ENCODE measurements at places on chromosomes 7 and 10.

DNA sequence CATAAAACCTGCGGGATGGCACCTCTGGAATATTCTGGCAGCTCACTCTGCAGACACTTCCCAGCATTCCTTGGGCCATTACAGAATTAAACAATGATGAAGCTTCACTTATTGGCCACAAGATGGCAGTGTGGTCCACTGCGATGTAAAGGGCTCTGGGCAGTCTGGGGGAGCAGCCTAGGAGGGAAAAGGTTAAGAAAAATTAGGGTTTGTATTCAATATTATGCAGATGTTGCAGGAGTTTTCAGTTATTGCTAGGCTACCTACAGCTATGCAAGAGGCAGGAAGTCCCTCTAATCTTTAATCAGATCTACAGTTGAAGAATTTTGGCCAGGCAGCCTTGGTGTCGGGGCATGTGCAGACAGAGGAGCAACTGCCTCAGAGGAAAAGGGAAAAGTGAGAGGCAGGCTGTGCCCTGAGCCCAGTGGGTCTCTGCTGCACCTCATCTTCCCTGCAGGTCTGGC lies 233.2 kb upstream of the PRSS1 start:
- no peak for DNase-seq

GRCh38 chr7:87328281-87328680 lies 17.2 kb upstream of the CROT start:
- no peak for DNase-seq

GRCh38 chr10:130108934-130109604 lies 1.6 kb downstream of the C10orf143 start:
- DNase-seq, result no peak

DNA sequence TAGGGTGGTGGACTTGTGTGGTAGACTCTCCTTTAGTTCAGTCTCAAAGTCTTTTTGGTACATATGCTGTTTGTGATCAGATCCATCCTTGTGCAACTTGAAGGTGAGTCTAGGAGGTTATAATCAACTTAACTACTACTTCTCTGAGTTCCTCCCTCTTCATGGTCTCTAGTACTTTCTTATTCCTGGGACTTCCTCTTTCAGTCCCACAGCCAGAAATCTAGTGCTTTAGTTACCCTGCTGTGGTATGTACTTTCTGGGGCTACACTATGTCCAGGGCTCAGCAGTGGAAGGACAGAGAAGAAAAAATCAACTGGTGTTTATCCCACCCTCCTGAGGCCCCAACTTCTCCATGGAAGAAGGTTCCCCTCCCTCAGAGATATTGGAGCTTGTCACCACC lies 19.4 kb upstream of the ATAD1 start:
- DNase-seq, result no peak

DNA sequence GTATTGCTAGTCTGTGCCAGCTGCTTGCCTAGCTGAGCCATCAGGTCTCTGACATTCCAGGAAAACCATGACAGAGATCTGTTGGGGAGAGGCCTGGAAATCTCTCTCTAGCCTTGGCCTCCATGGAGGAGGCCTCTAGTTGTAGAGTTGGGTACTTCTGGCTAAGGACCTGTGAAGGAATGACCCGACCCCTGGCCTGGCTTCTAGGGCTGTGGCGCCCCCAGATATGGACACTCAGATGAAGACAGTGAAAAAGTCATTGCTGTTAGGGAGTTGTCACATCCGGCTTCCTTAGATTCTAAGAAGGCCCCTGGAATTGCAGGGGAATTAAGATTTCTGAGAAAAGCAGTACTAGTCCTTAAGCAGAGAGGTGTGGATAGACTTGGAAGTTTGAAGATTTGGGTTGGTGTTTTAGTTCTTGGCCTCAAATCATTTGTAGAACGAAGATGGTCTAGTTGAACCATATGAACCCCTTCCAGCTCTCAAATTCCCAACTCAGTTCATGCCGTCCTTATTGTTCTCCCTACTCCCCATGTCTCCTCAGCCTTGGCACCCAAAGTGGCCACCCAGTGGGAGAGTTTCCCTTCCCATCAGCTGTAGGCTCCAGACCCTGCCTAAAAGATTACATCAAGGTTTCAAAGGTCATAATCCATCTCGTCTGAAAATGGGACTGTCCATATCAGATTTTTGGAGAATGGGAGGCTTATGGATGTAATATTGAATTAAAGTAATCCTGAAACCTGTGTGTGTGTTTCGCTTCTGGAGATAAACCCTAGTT lies 7.0 kb downstream of the HHEX start:
- DNase-seq, result no peak

DNA sequence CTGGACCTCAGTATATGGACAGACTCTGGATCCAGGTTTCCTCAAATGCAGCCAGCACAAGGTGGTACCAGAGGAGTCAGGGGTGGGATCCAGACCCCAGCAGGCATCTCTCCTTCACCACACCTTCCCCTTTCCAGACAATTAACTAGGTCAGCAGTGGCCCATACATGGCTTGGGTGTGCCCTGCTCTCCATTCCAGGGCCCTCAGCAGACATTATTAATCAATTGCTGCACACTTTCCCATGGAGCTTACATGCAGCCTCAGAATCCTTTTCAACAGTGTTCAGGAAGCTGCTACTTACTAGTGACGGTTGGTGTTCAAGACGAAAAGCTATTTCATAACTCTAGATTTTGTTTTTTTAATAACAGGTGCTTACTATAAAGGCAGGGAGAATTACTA lies 6.0 kb downstream of the COL13A1 start:
- no peak for DNase-seq

DNA sequence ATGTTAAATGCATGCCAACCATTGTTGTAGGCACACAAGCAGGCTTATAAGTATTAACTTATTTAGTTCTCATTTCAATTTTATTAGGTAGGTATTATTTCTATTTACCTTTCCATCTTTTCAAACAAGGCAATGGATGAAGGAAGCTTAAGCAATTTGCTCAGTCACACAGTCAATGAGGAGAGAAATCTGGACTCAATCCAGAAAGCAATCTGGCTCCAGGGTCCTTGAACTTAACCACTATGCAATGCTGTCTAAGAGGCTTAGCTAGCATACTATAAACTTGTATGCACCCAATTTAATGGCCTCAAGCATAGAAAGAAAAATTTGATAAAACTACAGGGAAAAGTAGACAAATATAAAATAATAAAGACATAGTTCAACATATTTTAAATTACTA lies 88.6 kb downstream of the VWDE start:
- no peak for DNase-seq

DNA sequence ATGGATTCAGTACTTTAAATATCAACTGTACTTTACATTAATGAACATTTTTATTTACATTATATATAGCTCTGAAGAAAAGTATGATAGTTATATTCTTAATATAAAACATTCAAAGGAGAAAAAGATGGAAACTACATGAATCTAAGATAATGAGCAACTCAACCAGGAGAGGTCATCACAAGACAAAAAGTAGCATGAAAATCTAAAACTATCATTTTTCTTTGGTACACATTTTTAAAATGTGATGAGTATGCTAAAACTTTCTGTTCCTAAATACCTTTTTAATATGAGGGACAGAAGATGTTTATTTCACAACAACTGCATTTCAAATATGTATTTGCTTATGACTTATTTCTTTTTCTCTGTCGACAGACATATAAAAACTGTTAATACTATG lies 2.4 kb downstream of the CNTNAP2 start:
- no peak for DNase-seq

DNA sequence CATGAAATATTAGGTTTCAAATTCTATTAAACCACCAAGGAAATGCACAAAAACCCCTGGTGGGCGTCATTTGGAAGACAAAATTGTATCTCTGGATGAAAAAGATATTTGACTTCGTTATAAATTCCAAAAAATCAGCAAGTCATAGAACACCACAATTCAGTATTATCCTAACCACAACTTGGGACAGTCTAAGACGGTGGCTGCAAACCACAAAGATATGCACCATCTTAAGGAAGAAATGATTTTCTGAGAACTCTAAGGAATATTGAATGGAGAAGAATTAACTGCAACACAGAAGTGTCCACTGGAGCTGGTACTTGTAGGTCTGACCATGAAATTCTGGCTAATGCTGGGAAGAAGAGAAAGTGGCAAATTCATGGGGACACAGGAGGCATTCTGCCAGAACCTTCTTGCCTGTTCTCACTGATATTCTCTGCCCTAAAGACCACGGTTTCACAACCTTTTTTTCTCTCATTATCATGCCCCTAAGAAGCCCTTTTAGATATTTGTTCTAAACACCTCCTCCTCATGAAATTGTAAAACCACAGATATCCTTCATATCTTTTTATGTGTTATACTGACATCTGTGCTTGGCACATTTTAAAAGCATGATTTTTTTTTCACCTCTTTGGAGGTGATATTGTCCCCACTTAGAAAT lies 92.9 kb downstream of the SFMBT2 start:
- DNase-seq, result no peak

DNA sequence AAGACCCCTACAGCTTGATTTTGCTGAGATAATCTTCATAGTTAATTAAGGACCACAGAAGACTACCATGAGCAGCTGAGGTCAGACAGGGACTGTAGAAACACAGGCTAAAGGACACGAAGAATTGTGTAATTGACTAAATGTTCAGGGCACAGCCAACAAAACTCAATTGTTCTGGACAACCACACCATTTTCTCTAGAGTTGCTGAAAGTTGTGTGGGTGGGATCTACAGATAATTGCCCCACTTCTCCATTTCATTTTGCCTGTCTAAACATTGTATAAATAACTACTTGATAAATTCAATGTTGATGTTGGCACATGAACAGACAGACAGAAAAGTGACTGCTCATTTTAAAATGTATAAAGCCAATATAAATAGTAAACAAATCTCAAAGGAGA lies 39.0 kb upstream of the SLC16A12 start:
- no peak for DNase-seq

DNA sequence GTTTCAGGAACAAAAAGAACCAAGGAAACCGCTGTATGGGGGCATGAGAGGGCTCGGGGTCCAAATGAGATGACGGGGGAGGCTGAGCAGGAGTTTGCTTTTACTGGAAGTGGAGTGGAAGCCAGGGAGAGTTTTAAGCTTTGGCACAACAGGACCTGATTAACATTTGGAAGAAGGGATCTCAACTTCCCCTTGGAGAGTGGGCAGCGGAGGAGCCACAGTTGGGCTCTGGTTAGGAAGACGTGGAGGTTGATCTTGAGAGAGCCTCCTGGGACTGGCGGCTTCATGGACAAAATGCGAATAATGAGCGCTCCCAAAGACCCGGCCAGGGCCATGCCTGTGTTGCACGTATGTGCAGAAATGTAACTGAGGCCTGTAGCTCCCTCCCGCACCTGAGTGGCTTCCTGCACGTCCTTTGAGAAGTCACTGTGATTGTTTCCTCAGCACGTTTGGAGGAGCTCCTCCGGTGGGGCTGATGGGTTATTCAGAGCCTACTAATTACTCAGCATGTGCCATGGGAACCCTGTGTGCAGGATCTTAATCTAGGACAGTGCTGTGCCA lies 595.3 kb upstream of the MGMT start:
- no peak for DNase-seq

GRCh38 chr10:3477683-3478082 lies 305.1 kb upstream of the PITRM1 start:
- DNase-seq, result no peak

DNA sequence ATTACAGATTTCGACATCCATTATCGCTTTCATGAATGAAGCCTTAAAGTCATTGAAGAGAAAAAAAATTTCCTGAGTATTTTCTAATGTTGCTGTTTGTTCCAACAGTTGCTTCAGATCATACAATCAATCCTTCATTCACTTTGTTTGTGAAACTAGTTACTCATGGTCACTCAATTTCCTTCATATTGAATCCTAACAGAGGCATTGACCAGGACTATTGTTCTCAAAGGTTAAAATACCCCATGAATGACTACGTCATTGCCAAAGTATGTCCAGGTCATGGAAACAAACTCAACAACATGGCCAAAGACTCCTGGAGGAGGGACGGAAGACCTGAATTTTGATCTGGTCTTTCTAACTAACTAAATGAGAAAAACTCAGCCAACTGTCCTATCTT lies 54.0 kb upstream of the ABCB5 start:
- no peak for DNase-seq

GRCh38 chr10:123868038-123869019 lies 23.3 kb downstream of the CPXM2 start:
- DNase-seq, result no peak

DNA sequence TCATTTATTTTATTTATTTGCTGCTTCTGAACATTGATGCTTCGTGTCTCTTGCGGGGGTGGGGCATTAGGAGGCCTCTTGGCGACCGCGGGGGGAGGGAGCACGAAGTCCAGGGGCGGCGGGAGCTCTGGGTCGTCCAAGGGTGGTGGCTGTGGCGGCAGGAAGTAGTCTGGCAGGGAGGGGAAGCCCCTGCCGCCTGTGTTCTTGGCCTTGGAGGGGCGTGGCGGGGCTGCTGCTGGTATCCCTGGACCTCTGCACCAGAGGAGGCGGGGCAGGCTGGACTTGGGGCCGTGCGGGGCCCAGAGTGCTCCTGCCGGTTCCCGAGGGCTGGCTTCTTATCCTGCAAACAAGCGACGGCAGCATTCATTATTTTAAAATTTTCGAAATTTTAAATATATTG lies 70.5 kb upstream of the ABI1 start:
- DNase-seq, result no peak

All from brain pericyte (primary cell).